ENCODE measurements at places on chromosomes 5 and 9.

GRCh38 chr5:74638544-74638969 lies 2.0 kb downstream of the ENC1 start:
- DNase-seq = no peak

DNA sequence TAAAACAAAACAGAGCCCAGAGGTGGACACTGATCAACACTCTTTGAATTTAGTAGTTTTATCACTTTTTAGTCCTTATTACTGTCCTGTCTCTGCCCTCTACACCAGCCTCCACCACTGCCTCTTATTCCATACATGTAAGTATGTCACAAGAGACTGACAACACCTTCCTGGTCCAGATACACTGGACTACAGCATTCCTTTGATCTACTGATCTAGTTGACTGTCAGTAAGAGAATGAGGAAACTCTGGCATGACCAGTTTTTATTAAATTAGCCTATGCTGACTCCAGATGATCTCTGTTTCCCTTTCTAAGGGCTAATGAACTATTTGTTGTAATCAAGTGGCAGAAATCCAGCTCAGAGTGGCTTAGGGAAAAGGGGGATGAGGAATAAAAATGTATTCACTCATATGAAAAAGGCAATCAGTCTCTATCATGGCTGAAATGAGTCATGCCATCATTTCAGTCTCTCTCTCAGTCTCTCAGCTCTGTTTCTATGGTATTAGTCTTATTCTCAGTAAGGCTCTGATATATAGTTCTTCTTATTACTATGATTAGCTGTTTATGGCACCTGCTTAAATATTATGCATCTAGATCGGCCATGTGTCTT lies 5.5 kb downstream of the ARHGEF37 start:
- DNase-seq = no peak

- no peak for DNase-seq
Measured at GRCh38 chr5:38752012-38752536, 93.7 kb upstream of the OSMR start.

GRCh38 chr5:55626790-55627189 lies 85.3 kb downstream of the SLC38A9 start:
- DNase-seq = no peak

DNA sequence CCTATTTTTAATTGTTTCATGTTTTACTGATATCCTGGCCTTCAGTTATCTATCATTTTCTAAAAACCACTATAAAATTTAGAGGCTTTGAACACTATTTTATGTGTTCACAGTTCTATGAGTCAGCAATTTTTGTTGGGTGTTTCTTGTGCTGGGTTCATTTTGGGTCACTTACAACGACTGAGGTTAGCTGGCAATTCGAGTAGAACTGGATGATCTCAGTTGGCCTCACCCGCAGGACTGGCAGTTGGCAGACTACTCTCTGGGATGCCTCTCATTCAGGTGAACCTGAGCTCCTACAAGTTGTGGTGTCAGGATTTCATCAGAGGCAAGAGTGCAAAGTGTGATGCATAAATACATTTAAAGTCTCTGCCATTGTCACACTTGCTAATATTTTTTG lies 151.0 kb upstream of the PAPPA start:
- no peak for DNase-seq

- DNase-seq = no peak
Measured at GRCh38 chr9:134391319-134392231, 65.3 kb downstream of the RXRA start.

DNA sequence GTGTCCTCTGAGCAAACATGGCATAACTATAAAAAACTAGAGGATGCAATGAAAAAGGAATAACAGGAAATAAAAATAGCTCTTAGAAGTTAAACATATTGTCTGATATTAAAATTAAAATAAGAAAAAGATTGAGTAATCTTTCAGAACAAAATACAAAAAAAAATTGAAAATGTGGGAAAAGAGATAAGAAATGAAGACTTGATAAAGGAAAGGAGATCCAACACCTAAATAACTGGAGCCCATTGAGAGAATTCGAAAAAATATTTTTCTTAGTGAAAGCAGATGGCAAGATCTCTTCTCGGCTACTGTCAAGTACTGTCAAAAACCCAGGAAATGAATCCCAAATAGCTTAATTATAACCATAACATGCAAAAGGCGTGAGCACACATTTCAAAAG lies 24.9 kb downstream of the LIFR start:
- DNase-seq = no peak

GRCh38 chr5:96067894-96068614 lies 106.4 kb upstream of the ELL2 start:
- no peak for DNase-seq

- DNase-seq = no peak
Measured at GRCh38 chr5:10860645-10861422, 99.8 kb upstream of the DAP start.

GRCh38 chr9:18768951-18769622 lies 263.9 kb downstream of the SAXO1 start:
- DNase-seq = no peak

DNA sequence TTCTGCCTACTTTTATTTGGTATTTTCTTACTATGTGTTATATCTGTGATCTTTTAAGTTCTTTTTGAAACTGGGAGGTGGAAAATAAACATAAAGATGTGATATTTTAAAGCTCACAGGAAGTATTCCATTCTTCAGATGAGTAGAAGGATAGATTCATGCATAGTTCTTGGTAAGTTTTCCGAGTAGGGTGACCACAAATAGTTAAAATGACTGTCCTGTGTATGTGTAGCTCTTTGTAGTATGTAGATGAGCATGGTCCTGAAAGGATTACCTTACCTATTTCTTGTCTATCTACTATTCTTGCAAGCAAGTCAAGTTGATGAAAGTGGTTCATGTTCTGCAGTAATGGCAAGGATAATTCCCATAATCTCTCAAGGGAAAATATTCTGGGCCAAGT lies 47.7 kb downstream of the SRFBP1 start:
- no peak for DNase-seq

- DNase-seq = no peak
Measured at GRCh38 chr9:126309427-126310189, 17.0 kb upstream of the MVB12B start.

- DNase-seq = no peak
Measured at GRCh38 chr5:7878381-7878873, 9.5 kb downstream of the MTRR start.

DNA sequence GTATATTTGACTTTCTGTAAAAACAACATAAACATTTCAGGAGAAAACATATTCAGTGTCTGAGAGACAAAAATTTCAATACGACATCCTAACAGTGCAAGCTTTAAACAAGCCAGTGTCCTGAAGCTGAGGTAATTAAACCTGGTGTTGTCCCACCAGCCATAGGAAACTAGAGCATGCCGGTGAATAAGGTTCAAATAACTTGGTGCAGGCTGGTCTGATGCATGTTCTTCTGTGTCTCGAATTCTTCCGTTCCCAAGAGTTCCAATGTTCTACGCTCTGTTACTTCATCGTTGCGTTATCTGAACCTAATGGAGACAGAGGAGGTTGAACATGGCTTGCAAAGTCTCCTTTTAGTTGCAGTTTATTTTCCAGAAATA lies 48.9 kb downstream of the ADAMTS16 start:
- no peak for DNase-seq

- no peak for DNase-seq
Measured at GRCh38 chr5:135880278-135880677, 15.4 kb downstream of the IL9 start.

DNA sequence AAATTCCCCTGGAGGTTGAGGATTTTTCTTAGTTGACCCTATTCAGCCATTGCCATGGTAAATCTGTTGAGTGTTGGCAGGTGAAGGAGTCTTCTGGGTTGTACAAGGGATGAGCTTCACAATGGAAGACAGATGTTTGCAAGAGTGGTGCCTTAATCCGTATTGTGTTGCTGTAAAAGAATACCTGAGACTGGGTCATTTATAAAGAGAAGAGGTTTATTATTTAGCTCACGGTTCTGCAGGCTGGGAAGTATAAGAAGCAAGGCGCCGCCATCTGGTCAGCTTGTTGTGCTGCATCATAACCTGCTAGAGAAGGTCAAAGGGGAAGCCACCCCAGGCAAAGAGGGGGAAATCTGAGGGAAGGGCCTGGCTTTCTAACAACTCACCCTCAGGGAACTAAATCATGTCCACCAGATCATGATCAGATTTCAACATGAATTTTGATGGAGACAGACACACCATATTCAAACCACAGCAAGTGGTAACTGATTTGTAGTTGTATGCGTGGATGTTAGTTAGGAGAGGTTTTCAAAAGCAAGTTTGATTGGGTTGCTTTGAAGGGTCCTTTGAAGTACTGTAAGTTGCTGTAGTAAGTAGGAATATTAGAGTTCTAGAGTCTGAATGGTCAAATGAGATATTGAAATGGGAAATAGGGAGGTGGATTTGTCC lies 2.5 kb downstream of the TNPO1 start:
- no peak for DNase-seq

DNA sequence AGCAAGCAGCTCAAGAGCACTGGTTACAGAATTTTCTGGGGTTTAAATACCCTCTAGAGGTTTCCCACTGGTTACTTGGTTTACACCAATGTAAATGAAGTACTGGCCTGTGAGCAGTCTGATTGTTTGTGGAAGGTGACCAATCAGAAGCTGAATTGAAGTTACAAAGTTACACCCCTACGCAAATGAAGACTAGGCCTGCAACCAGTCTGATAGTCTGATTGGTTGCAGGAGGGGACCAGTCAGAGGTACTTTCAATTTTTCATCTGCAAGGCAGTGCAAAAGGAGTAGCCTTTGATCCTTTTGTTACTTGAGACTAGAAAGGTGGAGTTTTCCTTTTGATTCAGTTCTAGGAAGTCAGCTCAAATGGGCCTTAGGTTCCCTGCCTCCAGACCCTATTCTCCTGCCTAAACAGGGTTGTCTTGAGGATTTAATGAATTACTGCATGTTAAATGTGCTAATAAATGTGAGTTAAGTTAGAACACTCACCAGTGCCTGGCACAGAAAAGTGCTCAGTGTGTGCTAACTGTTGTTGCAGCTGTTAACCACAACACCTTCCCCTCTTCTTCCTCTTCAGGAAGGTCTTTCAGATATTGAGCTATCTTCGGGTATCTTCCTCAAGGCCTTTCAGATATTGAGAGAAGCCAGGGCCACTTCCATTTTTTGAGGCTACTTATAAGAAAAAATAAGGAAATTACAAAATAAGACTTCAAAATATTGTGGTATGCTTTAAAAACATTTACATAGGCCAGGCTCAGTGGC lies 32.1 kb upstream of the CLINT1 start:
- no peak for DNase-seq

DNA sequence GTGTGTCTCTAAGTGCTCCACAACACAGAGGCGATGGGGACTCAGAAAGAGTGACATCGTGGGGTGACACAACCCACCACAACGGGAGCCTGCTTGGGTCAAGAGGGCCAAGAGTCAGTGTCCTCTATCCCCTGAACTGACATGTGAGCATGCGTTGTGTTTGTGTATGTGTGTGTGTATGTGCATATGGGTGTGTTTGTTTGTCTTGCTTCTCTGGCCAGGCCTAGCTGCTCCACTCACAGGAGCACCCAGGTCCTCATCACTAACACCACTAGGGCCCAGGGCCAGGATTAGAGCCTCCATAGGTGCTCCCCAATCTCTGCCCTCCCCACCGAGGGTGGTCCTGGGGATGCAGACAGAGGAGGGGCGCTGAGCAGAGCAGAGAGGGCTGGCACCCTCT lies 115.0 kb upstream of the CTSV start:
- DNase-seq = no peak

- no peak for DNase-seq
Measured at GRCh38 chr5:95057615-95058014, 227.3 kb downstream of the MCTP1 start.

DNA sequence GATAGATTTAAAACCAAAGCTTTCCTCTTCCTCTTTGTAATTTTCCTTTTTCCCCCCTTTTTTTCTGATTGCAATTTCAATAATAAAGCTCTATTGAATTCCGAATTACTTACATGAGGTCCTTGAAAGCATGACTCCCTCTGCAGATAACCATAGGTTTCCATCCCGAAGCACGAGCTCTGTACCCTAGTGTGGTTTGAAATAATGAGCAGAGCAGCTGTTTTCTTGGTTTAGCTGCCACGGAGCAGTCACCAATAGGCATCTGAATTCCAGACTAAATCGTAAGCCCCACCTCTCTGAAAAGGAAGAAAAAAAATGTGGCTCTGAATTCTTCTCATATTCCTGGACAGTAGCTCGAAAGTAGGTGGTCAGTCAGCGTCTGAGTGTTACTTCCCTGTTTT lies 18.5 kb upstream of the GNE start:
- DNase-seq = peak; percentile 13

DNA sequence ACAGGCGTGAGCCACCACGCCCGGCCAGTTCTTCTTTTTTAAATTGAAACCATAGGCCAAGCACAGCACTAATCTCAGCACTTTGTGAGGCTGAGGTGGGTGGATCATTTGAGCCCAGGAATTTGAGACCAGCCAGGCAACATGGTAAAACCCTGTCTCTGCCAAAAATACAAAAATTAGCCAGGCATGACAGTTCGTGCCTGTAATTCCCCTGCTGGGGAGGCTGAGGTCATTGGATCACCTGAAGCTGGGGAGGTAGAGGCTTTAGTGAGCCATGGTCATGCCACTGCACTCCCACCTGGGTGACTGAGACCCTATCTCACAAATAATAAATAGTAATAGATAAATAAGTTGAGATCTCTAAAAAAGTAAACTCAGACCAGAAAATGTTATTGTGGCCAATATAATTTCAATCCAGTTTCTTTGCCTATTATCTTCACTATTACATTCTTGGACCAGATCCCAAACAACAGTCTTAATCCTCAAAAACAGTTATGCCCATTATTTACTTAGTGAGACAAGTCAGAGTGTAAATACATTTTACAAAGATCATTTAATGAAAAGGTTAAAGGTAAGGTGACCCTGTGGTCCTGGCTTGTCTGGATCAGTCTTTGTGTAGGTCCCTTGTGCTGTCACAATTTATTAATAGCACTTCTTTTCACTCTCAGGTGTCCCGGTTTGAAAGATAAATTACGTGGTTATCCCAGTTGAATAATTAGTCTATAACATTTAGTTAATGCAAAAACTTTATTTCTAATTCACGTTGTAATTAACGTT lies 53.6 kb downstream of the RAB24 start:
- DNase-seq = no peak
